Stimulated activated CD8-positive, alpha-beta memory T cell treated with anti-CD3 and anti-CD28 coated beads, Interleukin-7, amount 100 ng/mL, for 1 hour (primary cell): ENCODE measurements at places on chromosomes 2 and 18.
A peak's percentile ranks its signal among the peaks of the same experiment; 100 is the strongest.

DNA sequence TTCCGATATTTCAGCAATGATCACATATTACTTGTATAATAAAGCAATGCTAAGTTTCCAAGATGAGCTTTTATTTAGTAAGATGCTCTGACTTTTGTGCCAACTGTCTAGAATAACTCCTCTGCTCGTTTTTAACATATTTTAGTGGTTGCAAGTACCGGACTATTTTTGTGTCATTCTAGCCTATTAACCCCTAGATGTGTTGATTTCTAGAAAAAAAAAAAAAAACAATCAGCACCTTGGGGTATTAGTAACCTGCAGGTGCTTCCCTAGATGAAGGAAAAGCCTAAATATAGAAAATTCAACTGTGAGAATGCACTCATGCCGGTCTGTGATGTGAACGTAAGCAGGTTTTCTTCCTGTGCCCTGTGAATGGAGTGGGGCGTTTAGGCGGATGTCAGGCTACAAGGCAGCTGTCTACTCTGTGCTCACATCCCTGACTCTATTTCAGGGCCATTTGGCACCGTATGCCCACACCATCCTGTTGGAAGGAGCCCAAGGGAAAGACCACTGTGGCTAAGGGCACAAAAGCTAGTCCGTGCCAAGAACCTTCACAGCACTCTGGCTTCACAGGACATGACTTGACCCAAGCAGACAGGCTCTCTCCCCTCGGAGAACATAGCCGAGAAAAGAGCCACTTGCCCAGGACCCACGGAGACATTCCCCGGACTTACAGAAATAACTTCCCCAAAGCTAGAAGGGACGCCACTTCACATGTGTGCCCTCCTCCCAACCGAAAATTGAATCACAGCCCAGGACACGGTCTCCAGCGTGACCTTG, 60.9 kb upstream of the AGAP1 start:
- DNase-seq: no peak

GRCh38 chr2:42937171-42937875, 144.9 kb upstream of the HAAO start:
- DNase-seq: no peak

- DNase-seq: no peak
Observed at GRCh38 chr2:129895526-129896082, 83.9 kb upstream of the RAB6C start.

DNA sequence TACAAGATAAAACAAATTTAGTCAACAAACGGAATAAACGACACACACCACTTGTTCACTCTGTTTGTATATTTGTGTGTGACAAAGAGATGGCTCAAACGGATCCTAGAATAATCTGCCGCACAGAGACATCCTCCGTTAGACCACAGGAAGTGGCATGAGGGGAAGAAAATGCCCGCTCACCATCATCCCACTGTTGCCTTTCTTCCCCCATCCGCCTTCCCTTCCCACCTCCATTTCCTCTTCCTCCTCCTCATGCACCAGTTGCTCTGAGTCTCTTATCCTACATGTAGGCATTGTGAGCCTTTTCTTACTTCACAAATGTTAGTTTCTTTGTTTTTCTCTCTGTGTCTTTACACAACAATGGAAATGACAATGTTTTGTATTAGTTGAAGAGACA, 228.5 kb upstream of the SMIM21 start:
- DNase-seq: no peak

- peak; percentile 85 for DNase-seq
Observed at GRCh38 chr2:177618255-177619253, 226.0 kb downstream of the AGPS start.

DNA sequence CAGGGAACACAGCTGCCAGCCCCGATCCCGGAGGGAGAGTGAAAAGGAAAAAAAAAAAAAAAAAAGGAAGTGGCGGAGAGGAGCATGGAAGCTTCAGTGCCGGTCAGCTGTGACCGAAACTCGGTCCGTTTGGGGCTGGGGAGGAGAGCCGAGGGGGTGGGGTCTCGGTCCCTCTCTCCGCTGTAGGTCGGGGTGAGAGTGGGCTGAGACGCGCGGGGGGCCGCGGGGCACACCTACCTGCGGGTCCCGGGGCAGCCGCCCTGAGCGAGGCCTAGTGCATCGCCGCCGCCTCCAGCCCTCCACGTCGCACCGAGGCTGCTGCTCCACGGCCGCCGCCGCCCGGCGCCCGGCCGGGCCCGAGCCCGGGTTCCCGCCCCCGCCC, 536 bp downstream of the VPS54 start:
- DNase-seq: no peak

GRCh38 chr18:60215432-60215831, 157.1 kb downstream of the MC4R start:
- no peak for DNase-seq

- DNase-seq: no peak
Observed at GRCh38 chr2:137693534-137693933, 270.7 kb upstream of the HNMT start.

DNA sequence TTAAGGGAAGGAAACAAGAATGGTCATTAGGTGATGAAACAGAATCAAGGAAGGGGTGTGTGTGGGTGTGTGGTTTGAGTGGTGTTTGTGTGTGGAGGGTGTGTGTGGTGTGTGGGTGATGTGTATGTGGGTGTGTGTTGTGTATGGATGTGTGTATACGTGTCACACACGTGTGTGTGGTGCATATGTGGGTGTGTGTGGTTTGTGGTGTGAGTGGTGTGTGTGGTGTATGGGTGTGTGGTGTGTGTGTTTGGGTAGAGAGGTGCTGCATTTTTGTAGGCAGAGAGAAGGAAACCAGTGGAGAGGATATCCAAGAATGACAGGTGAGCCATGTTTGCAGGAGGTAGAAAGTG, 1.1 kb upstream of the CEP192 start:
- no peak for DNase-seq

DNA sequence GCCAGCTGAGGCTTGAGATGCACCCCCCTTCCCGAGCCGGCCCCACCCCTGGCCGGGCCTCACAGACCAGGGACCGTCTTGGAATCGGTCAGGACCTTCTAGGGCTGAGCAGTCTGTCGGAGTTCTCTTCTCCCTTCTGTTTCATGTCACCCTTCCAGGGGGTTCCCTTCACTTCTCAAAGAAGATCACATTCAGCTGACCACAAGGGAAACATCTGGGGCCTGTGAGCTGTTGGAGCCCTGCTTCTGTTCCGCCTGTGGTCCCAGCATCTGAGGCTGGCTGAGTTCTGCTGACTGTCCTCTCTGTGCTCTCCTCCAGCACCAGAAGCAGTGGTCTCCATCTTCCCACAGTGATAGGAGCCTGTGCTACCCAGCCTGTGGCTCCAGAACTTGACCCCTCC, 106.5 kb downstream of the SEPTIN10 start:
- DNase-seq: no peak

- no peak for DNase-seq
Observed at GRCh38 chr2:217972490-217972889, 30.3 kb downstream of the TNS1 start.

DNA sequence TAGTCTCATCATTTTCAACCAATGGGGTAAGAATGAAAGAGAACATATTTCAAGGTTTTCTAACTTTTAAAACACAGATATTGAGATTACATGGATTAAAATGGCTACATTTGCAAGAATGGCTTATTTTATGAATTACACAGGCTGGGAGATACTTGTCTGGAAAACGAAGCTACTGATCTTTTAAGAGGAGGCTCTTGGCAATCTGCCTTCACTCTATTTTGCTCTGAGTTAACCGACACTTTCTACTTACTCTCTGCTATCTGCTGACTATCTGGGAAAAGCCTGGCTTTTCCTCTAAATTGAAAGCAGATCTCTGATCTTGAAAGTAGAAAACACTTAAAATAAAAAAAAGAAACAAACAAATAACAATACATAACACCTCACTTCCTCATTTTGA, 325.4 kb upstream of the LINC00305 start:
- no peak for DNase-seq
